ENCODE measurements at places on chromosomes 11 and 22.
A peak's percentile ranks its signal among the peaks of the same experiment; 100 is the strongest.

DNA sequence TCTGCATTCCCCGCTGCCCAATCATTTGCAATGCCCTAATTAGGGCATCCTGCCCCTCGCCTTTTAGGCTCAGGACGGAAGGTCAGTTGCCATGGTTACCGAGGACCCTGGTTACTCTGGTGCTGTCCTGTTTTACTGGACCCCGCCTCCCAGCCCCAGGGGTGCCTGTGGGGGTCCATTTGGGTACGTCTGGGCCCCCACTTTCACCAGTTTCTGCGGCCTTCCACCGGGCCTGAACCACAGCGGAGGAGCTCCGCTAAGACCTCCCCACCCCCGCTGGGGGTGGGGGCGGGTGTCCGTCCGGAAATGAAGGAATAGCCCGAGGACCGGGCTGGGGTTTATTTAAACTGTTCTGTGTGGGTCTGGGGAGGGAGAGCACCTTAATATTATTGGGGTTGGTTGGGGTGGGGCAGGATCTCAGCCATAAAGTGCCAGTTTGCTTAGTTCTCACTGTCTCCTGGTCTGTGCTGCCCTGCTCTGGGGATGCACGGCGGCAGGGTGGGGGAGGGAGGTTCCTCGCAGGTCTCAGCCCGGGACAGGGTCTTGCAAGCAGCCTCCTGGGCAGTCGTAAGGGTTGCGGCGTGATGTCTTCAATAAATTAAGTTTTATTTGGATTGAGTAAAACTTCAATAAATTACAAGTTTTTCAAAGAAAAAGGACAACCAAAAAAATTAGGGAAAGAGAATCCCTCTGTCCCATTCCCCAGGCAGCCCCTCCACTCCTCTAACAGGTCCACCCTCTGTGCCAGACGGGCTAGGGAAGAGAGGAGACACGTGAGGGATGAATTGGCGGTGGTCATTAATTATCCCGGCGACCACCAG lies 5.3 kb downstream of the PHOX2A start:
- peak; percentile 49 for DNase-seq

- DNase-seq = peak; percentile 62
Measured at GRCh38 chr11:78261828-78262227, 73.1 kb downstream of the USP35 start.

DNA sequence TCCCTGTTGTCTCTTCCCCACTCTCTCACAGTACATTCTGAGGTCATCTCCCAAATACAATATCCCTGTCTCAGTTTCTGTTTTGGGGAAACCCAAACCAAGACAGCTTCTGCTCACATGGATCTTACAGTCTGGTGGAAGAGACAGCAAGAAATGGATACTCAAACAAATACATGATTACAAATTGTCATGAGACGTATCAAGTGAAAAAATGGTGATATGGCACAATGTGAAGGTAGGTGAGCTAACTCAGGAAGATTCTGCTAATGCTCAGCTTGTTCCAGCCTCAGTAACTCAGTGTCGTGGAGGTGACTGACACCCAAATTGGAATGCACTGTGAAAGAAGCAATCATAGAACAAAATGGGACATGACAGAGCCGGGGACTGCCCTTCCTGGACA lies 68.3 kb downstream of the CHST1 start:
- no peak for DNase-seq

GRCh38 chr11:130212431-130212961 lies 52.9 kb downstream of the ST14 start:
- no peak for DNase-seq

- no peak for DNase-seq
Measured at GRCh38 chr22:19604711-19605268, 80.6 kb upstream of the CLDN5 start.

- no peak for DNase-seq
Measured at GRCh38 chr11:3916962-3917361, 61.5 kb downstream of the STIM1 start.

- peak; percentile 9 for DNase-seq
Measured at GRCh38 chr22:48943567-48944432, 883.9 kb downstream of the BRD1 start.

- no peak for DNase-seq
Measured at GRCh38 chr11:122345586-122345985, 229.6 kb upstream of the BLID start.

- DNase-seq = no peak
Measured at GRCh38 chr11:57598831-57599155, 1.3 kb downstream of the SERPING1 start.

DNA sequence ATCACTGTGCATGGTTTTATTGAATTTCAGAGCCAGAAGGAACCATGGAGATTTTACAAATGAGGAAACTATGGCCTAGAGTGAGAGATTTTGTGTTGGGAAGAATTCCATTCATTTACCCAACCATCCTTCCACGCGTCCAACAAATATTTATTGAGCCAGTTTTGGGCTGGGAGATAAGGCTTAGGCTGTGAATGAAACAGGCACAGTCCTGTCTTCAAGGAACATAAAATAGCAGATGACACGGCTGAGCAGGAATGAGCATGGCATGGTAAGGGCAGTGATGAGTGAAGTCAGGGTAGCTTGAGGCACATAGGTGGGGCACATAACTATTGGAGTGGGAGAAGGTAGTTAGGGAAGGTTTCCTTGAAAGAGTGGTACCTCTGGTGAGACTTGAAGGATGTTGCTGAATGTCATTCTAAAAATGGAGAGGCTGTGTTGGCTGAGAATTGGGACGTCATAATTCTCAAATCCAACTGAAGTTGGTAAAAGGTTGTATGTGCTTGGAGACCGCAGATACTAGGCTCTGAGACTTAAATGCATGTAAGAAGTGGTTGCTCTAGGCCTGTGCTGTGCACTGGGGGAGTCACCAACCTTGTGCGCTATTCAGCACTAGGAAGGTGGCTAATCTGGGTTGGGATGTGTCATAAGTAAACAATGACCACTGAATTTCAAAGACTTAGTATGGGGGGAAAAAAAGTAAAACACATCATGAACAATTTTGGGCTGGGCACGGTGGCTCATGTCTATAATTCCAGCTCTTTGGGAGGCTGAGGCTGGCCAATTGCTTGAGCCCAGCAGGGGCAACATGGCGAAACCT lies 51.9 kb downstream of the TEAD1 start:
- no peak for DNase-seq

GRCh38 chr11:37504921-37505320 lies 906.9 kb upstream of the RAG2 start:
- no peak for DNase-seq

- no peak for DNase-seq
Measured at GRCh38 chr11:12139144-12139881, 28.9 kb downstream of the MICAL2 start.

GRCh38 chr11:122861631-122862030 lies 20.9 kb upstream of the JHY start:
- no peak for DNase-seq

DNA sequence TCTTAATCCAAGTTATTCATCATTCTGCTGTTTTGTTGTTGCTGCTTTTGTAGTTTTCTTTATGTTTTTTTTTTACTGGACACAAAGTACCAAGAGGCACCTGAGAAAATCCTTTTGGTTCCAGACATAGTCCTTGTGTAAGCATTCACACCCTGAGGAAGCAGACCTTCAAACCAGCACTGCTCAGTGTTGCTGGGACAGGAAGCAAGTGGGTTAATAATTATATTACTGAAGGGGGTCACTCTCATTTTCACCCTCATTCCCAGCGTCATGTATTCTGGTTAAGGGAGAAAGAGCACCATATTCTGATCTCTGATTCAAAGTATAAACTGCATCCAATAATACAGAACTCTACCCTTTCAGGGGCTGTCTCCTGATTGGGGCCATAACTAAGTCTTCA lies 5.9 kb upstream of the ALKBH3 start:
- no peak for DNase-seq

DNA sequence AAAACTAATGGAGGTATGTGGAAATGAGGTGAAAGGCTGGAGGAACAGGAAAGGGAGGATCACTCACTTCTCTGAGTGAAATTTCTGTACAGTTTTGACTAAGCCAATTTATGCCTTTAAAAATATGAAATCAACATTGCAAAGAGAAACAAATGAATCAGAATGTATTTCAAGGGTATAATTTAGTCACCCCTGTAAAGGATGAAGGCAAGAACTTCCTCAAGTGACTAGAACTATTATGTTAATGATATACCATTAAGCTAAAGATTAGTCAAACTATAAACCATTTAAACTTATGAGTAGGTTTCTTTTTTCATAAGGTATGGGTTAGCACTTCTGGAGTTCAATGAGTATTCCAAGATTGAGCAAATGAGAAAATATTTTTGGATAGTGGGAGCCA lies 184.5 kb upstream of the CHORDC1 start:
- no peak for DNase-seq

DNA sequence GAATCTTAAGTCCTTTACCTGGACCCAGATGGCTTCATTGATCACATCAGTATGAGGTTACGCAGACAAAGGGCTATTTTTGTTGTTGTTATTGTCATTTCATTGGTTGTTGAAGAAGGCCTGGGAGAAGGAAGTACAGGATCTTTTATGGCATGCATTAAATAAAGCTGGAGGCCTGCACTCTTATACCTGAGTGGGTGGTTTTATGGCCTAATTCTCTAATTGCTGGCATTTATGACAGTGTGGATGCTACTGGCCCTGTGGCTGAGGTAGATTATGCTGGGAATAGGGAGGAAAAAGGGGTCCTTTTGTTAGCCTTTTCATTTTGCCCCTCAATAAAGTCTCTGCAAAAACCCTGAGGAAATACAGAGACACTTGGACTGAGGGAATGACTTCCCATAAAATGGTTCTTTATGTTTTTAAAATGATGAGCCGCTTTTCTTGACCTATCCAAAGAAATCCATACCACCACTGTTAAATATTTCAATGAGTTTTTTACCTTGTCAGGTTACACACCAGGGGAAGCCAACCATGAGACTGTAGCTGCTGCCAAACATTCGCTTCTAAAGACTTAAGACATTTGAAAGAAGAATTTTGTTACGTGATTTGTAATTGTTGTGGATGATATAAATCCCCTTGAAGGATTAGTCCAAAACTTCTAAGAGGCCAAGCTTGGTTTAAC lies 6.8 kb downstream of the KMT2A start:
- DNase-seq = no peak

GRCh38 chr22:19959587-19960490 lies 18.2 kb upstream of the TXNRD2 start:
- no peak for DNase-seq

DNA sequence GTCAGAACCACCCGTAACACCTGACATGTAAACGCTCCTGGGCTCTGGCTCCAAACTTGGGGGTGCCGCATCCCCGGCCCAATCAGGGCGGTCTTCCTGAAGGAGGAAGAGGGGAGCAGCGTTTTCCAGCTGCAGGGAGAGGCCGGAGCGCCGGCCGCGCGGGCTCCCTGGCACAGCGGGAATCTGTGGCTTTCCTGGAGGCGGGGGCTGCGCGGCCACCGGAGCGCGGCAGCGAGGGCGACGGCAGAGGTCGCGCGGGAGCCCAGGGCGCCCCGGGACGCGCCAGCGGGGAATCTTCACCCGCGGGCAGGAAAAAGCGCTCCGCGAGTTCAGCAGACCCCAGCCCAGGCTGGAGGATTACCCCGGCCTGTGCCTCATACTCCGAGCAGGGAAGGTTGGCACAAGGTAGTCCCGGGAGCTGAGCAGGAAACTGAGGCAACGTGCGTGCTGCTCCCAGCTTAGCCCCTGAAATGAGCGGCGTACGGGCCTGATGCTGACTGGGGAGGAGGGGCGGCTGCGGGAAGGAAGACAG lies 600 bp upstream of the ESAM start:
- peak; percentile 85 for DNase-seq

- DNase-seq = no peak
Measured at GRCh38 chr11:120532832-120533196, 21.3 kb downstream of the GRIK4 start.

DNA sequence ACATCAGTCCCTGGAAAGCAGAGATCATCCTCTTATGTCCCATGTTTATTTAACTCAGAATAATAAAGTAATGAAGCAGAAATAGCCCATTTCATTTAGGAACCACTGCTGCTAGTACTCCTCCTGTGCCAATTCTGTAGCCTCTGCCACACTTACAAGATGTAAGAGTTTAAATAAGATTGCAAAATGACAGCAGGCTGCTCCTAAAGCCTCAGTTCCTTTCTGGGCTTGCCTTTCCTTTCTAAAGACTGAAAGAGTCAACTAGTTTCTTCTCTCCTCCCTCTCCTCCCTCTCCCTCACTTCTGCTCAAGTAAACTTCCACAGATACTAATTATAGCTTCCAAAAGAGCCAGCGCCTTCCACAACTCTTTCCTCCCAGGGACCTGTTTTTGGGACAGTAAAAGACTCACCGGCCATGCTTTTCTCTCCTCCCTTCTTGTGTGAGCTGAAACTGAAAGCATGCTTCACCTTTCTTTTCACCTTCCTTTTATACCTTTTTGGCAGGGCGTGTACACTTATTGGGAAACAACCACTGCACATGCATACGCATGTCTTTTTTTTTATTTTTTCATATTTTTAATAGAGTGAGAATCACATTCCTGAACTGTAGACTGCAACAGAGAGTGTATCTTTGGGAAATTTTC lies 26.1 kb upstream of the CARD16 start:
- DNase-seq = no peak

- DNase-seq = no peak
Measured at GRCh38 chr11:75767228-75767572, 1.4 kb upstream of the DGAT2 start.

DNA sequence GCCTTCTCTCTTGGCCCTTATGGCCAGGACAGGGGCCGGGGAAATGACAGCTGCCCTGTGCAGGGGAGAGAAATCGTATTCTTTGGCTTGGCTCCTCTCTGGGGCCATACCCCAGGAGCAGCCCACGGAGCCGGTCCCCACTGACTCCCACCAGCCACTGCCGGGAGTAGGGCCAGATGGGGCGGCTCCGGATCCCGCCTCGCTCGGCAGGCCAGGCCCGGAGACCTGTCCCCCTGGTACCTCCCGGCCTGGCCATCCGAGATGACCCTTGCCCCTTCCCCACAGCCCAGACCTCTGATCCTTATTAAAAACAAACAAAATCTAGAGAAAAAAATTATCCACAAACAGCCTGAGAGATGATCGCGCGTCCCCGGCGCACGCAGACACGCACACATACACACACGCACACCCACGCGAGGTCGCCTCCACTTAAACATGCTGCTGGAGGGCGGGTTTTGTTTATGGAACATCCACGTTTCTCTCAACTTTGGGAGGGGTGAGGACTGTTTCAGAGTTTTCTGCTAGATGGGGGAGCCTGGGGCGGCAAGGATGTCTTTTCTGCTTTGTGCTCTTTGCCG lies 59.1 kb downstream of the IGLL1 start:
- no peak for DNase-seq

GRCh38 chr11:70091638-70092037 lies 13.5 kb downstream of the ANO1 start:
- no peak for DNase-seq

GRCh38 chr22:20774882-20775281 lies 969 bp downstream of the SERPIND1 start:
- DNase-seq = no peak

GRCh38 chr11:60872961-60873524 lies 5.7 kb downstream of the ZP1 start:
- DNase-seq = no peak

- no peak for DNase-seq
Measured at GRCh38 chr11:1521382-1522080, 35.0 kb upstream of the MOB2 start.

- no peak for DNase-seq
Measured at GRCh38 chr11:125689274-125689859, 8.7 kb upstream of the ACRV1 start.
